Right ventricle myocardium inferior (tissue), 1 donor: ENCODE measurements at places on chromosomes 1 and 21. TPM values are rescaled to one million over a fixed set of nuclear protein-coding genes. Genes with fewer than 3 reads are reported as not detected.

The CAMK1G gene
- not detected for total RNA-seq

The RXRG gene
- 3.1 TPM for total RNA-seq

DNA sequence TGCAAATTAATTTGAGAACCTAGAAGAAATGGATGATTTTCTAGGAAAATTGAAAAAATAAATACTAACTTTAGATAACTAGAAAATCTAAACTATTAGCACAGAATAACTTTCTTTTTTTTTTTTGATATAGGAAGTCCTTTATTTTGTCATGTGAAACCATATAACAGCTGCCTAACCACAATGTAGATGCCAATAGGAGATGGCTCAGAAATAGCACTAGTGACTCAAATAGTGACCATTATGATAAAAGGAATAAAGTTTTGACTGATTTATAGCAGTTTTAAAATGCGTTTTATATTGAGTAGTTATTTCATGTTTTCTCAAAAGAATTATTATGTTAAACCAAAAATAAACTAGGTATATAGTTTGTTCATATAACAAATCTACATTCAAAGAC is 158.0 kb upstream of the CACYBP start:
- DNase-seq: no peak

- DNase-seq: no peak
Observed at GRCh38 chr1:185213091-185213490, 56.1 kb downstream of the SWT1 start.

DNA sequence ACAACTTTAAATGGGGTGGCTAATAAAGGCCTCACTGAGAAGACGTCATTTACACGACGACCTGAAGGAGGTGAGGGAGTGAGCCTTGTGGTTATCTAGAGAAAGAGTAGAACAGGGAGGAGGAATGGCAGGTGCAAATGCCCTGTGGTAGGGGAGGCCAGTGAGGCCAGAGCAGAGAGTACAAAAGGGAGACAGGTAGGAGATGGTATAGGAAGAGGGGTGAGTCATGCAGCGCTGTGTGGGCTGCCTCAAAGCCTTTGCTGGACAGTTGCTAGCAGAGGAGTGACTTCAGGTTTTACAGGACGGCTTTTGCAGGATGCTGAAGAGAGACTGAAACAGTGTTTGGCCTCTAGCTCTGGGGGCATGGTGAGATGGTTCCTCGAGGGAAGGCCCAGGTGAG is 116.0 kb downstream of the IER5 start:
- no peak for DNase-seq

GRCh38 chr1:202642619-202643291 is 67.5 kb downstream of the SYT2 start:
- DNase-seq: no peak

GRCh38 chr1:55893155-55893554 is 678.0 kb upstream of the USP24 start:
- DNase-seq: no peak

The RGS18 gene
- total RNA-seq: 1.3 TPM
